Activated CD8-positive, alpha-beta T cell treated with anti-CD3 and anti-CD28 coated beads for 36 hours (primary cell): ENCODE measurements at places on chromosomes 4 and X. TPM values are rescaled to one million over a fixed set of nuclear protein-coding genes. Genes with fewer than 3 reads are reported as not detected.

DNA sequence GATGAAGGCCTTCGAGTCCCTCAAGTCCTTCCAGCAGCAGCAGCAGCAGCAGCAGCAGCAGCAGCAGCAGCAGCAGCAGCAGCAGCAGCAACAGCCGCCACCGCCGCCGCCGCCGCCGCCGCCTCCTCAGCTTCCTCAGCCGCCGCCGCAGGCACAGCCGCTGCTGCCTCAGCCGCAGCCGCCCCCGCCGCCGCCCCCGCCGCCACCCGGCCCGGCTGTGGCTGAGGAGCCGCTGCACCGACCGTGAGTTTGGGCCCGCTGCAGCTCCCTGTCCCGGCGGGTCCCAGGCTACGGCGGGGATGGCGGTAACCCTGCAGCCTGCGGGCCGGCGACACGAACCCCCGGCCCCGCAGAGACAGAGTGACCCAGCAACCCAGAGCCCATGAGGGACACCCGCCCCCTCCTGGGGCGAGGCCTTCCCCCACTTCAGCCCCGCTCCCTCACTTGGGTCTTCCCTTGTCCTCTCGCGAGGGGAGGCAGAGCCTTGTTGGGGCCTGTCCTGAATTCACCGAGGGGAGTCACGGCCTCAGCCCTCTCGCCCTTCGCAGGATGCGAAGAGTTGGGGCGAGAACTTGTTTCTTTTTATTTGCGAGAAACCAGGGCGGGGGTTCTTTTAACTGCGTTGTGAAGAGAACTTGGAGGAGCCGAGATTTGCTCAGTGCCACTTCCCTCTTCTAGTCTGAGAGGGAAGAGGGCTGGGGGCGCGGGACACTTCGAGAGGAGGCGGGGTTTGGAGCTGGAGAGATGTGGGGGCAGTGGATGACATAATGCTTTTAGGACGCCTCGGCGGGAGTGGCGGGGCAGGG is 568 bp downstream of the HTT start:
- H3K27ac ChIP-seq = peak overlapping the region; percentile 90
- H3K36me3 ChIP-seq = peaks cover 1% of the 10 kb centered on the region
- peak overlapping the region; percentile 95 for H3K4me3 ChIP-seq
- H3K27me3 ChIP-seq = no peaks in the 10 kb centered on the region
- H3K4me1 ChIP-seq = peaks cover 31% of the 10 kb centered on the region

DNA sequence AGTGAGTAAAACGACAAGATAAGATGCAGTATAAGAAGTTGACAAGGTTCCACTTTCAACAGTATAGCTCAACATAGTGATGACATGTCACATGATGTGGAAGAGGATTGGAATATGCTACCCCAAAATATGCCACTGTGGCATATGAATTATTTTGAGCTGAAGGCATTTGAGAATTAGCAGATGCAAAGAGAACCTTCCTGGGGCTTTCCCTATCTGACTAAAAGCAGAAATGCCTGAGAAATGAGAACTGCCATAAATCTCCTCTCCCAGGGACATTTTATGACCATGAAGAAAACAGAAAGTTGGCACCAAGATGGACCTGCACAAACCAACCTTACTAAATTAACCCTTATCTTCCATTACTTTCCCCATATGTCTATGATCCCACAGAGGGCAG is 24.8 kb downstream of the CDKN2AIP start:
- H3K4me3 ChIP-seq = no peak overlapping the region
- DNase-seq = no peak
- H3K36me3 ChIP-seq = peaks cover 1% of the 10 kb centered on the region
- peaks cover 4% of the 10 kb centered on the region for H3K4me1 ChIP-seq

Gene SMR3B
- not detected for total RNA-seq

DNA sequence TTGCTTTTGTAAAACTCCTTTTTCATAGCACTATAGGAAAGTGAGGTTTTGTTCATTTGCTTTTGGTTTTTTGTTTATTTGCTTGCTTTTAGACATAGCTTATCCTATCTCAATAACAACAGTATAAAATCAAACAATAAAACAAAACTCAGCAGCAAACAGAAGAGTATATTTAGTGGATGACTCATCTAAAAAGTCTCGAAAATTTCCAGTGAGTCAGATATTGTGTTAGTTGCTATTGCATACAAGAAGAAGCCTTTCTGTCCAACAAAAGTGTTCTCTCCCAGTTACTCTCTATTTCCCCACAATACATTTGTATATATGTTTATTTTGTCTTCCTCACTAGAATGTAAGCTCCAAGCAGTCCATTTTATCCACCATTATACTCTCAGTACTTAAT is 36.0 kb upstream of the NPNT start:
- peaks cover 17% of the 10 kb centered on the region for H3K36me3 ChIP-seq
- no peak overlapping the region for H3K27ac ChIP-seq
- H3K4me1 ChIP-seq = no peaks in the 10 kb centered on the region
- DNase-seq = no peak
- no peak overlapping the region for H3K4me3 ChIP-seq

GRCh38 chr4:53584658-53585057 is 6.6 kb downstream of the LNX1 start:
- no peak for DNase-seq
- H3K36me3 ChIP-seq = no peaks in the 10 kb centered on the region
- no peak overlapping the region for H3K27ac ChIP-seq
- peaks cover 10% of the 10 kb centered on the region for H3K27me3 ChIP-seq
- no peak overlapping the region for H3K4me3 ChIP-seq

DNA sequence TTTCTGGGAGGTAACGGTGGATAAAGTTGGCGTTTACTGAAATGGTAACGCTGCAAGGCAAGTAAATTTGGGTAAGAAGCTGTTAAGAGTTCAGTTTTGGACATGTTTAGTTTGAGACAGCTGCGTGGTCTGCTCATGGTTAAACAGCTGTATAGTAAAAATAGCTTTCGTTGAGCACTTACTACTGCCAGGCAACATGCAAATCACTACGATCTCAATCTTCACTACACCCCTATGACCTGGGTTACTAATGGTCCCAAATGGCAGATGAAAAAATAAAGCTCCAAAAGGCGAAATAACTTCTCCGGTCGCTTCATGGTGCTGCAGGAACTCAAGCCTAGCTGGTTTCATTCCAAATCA is 22.2 kb downstream of the FABP2 start:
- H3K27ac ChIP-seq = peak overlapping the region; percentile 98
- DNase-seq = no peak
- peaks cover 25% of the 10 kb centered on the region for H3K4me1 ChIP-seq
- peak overlapping the region; percentile 92 for H3K4me3 ChIP-seq

DNA sequence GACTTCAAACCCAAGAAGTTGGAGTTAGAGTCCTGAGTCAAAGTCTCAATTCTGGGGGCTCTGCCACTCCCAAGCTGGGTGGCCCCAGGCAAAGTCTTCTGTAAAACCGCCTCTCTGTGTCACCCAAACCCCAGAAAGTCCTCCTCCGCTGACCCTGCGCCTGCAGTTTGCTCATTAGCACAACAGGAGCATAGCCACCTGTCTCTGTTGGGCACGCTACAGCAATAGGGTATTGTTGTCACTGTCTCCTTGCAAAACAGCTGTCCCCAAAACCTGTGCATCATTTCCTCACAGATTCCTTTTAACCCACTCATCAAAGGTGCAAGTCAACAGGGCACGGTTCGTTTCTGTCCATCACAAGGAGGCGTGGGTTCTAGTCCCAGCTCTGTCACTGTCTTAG is 8.0 kb upstream of the DGAT2L6 start:
- no peak for DNase-seq
- H3K4me1 ChIP-seq = peaks cover 8% of the 10 kb centered on the region
- no peak overlapping the region for H3K4me3 ChIP-seq
- no peak overlapping the region for H3K27ac ChIP-seq

- no peaks in the 10 kb centered on the region for H3K4me1 ChIP-seq
- no peak for DNase-seq
- H3K27me3 ChIP-seq = no peaks in the 10 kb centered on the region
Measured at GRCh38 chrX:104660092-104660491, 94.1 kb downstream of the IL1RAPL2 start.

Gene SULT1B1
- 1.1 TPM for total RNA-seq

Gene HSD17B13
- 0.16 TPM for total RNA-seq

DNA sequence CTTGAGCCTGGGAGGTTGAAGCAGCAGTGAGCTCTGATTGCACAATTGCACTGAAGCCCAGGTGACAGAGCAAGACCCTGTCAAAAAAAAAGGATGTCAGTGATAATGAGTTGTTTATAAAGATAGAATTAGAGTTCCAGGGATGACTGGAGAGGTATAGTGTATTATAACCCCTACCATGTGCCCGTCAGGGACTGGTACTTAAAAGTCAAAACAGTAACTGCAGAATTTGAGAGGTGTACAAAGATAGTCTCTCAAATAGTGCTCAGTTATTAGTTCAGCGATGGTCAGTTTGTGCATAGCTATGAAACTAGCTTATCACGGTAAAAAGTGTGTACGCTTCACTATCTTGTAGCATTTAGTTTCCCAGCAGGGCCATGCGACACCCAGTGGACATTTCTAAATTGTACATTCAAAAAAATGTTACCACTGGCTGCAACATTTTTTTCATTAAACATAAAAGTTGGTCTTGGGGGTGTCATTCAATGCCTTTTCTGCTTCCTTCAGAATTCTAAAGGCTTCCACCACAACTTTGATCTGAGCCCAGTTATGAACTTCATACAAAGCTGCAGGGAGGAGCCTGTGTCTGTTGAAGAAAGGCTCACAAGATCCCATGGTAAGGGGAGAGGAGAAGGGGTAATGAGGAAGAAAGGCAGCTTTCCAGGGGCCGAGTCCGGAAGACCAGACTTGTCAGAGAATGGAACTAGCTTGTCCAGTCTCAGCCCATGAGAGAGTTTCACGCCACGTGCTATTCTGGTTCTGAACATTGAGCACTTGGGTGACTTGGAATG is 9.2 kb upstream of the GYG2 start:
- DNase-seq = peak; percentile 20
- no peak overlapping the region for H3K4me3 ChIP-seq
- no peaks in the 10 kb centered on the region for H3K36me3 ChIP-seq
- H3K4me1 ChIP-seq = peaks cover 3% of the 10 kb centered on the region
- no peak overlapping the region for H3K27ac ChIP-seq

Gene RHOXF2B
- not detected for total RNA-seq

Gene GABRE
- not detected for total RNA-seq

Gene AKAP14
- not detected for total RNA-seq

DNA sequence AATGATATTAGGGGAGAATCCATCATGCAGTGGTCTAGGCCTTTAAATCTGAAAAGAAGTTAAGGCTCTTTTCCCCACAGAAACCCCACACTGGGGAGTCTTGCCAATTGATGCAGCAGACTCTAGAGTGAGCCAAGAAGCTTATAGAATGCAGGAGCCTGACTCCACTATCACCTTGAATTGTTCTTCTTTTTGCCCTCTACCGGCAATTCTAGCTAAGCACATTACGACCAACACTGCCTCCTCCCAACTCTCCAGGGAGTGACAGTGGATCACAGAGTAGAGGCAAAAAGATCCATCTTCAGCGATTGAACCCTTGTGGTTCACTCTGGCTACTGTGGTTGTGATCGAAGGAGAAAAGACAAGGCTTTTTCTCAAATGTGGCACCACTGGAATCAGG is 331.5 kb downstream of the NKX6-1 start:
- no peak overlapping the region for H3K4me3 ChIP-seq
- H3K4me1 ChIP-seq = no peaks in the 10 kb centered on the region
- peaks cover 2% of the 10 kb centered on the region for H3K27me3 ChIP-seq
- DNase-seq = no peak

Gene TBC1D25
- total RNA-seq = 11.4 TPM

Gene LGI2
- not detected for total RNA-seq

- peaks cover 24% of the 10 kb centered on the region for H3K36me3 ChIP-seq
- H3K27me3 ChIP-seq = no peaks in the 10 kb centered on the region
- H3K4me3 ChIP-seq = no peak overlapping the region
- no peak overlapping the region for H3K27ac ChIP-seq
- no peaks in the 10 kb centered on the region for H3K4me1 ChIP-seq
Measured at GRCh38 chr4:123093236-123093635, 170.8 kb upstream of the NUDT6 start.

DNA sequence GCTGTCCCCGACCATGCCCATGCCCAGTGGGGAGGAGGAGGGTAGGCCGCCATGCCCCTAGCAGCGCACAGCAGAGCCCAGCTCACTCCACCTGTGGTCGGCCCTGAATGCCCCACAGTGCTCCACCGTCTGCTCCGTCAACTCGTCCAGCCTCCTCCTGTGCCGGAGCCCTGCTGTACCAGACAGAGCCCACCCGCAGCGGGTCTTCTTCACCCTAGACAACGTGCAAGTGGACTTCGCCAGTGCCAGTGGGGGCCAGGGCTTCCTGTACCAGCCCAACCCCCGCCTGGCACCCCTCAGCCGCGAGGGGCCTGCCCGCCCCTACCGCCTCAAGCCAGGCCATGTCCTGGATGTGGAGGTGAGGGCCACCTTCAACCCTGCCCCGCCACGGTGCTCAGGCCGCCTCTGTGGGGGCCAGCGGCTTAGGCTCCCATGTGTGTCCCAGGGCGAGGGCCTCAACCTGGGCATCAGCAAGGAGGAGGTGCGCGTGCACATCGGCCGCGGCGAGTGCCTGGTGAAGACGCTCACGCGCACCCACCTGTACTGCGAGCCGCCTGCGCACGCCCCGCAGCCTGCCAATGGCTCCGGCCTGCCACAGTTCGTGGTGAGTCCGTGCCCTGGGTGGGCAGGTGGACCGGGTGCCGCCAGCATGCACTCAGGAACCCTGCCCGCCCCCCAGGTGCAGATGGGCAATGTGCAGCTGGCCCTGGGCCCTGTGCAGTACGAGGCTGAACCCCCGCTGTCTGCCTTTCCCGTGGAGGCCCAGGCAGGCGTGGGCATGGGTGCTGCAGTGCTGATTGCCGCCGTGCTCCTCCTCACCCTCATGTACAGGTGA is 6.9 kb upstream of the SRPK3 start:
- no peaks in the 10 kb centered on the region for H3K36me3 ChIP-seq
- H3K4me3 ChIP-seq = no peak overlapping the region
- no peaks in the 10 kb centered on the region for H3K4me1 ChIP-seq
- no peak for DNase-seq

Gene ART3
- total RNA-seq = not detected

Gene ZCCHC12
- total RNA-seq = not detected

Gene RPS6KA6
- 0.04 TPM for total RNA-seq

GRCh38 chr4:136328131-136328530 is 1204.2 kb downstream of the PCDH18 start:
- no peaks in the 10 kb centered on the region for H3K36me3 ChIP-seq
- no peak overlapping the region for H3K27ac ChIP-seq
- DNase-seq = no peak
- H3K4me1 ChIP-seq = no peaks in the 10 kb centered on the region

DNA sequence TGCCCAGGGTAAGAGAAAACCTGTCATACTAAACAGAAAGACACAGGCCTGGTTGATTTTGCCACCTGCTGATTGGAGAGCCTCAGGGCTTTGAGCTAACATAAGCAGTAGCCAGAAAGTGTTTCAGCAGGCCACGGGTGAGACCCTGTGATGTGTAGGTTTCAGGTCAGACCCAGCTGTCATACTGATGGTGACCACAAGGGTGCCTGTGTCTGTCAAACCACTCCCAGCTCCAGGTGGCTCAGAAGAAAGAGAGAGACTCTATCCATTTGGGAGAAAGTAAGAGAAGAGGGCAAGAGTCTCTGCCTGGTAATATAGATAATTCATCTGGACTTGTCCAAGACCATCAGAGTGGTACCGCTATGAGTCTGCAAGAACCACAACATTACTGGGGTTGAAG is 72.8 kb upstream of the NLRP2B start:
- no peak overlapping the region for H3K4me3 ChIP-seq
- H3K36me3 ChIP-seq = no peaks in the 10 kb centered on the region
- no peaks in the 10 kb centered on the region for H3K27me3 ChIP-seq
